ENCODE measurements at places on chromosomes 5 and 9. TPM values are rescaled to one million over a fixed set of nuclear protein-coding genes. Genes with fewer than 3 reads are reported as not detected.

GRCh38 chr5:4700871-4701270, 439.3 kb upstream of the ADAMTS16 start:
- no peak for DNase-seq

DNA sequence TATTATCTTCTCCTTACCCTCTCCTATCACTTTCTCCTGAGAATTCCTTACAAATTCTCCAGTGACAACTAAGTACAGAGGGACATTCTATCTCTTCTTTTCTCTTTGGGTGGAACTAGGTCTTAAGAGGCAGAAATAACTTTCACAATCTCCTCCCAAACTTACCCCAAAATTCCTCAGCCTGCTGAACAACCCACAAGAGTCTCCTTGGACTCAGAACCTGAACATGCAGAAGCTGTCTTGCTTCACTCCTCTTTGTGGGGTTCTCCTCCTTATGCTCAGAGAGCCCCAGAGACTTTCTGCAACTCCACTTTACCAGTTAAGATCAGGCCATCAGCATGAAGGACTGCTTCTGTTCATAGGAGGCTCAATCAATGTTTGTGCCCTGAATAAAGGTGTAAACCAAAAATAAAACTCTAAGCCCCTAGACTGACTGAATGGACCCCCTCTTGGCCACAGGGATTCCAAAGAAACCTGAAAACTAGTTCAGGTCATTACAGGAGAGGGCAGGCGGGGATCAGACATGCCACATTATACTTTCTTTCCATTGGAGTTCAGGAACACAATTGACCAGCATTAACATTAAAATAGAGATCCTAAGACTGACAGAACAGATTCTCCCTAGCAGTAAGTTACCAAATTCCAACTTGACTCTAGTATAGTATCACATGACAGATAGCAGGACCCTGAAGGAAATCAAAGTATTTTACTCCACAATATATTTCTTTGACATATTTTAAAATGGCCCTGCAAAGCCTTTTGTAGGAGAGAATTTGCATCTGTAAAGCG, 179.7 kb upstream of the FBXL17 start:
- DNase-seq = no peak

Gene MYOT
- total RNA-seq = 10.9 TPM

DNA sequence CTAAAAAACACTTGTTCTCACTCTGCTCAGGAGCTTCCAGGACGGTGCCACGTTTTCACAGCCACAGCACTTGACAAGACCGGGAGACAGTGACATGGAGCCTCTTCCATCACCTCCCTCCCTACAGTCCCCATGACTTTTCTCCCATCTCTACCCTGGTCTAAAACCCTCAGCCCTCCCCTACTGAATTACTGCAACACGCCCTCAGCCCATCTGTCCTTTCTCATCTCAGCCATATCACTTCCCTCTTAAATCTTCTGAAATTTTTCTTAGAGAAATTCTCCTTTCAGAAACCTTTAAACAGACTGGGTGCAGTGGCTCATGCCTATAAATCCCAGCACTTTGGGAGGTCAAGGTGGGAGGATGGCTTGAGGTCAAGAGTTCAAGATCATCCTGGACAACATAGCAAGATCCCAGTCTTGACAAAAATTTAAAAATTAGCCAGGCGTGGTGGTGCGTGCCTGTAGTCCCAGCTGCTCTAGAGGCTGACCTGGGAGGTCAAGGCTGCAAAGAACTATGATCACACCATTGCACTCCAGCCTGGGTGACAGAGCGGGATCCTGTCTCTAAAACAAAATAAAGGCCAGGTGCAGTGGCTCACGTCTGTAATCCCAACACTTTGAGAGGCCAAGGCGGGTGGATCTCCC, 125.8 kb downstream of the MYO10 start:
- DNase-seq = no peak

GRCh38 chr5:141512390-141512910, 23.6 kb downstream of the PCDHGC5 start:
- peak; percentile 88 for DNase-seq

Gene ENTREP1
- total RNA-seq = 2.9 TPM

DNA sequence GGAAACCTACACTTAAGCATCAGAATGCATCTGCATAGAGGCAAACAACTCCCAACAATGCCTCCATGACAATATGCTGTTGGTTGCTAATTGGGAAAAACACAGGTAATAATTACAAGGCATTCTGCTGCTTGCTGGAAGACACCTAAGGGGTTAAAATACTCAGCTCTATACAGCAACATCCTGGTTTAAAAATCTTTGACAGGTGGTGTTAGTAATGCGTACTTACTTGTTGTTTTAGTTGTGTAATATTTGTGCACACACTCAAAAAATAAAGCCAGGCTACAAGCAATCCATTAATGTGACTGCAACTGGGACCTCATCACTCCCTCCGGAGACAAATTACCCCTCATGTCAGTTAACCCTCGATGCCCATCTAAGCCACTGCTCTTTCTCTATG, 126.3 kb upstream of the ELL2 start:
- no peak for DNase-seq

GRCh38 chr5:7246287-7246686, 149.7 kb upstream of the ADCY2 start:
- no peak for DNase-seq

DNA sequence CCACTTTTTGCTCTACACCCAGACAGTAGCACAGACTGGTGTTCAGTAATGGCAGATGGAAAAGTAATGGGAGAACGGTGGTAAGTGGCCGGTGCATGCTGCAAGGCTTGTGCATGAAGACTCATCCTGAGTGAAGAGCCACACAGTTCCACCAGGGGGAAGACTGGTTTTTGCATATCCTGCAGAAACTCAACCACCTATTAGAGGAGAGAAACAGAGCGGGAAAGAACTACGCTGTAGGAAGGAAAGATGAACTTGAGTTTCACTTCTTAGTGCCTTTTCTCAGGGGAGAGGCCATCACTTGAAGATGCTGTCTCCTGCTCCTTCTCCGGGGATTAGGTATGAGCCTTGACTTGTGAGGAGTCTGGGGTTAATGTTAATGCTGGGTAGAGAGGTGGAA, 9.4 kb upstream of the PRSS3 start:
- DNase-seq = no peak

Gene CEP78
- 19.8 TPM for total RNA-seq

Gene FRMPD1
- total RNA-seq = 0.67 TPM

Gene FAM153A
- 3.0 TPM for total RNA-seq

DNA sequence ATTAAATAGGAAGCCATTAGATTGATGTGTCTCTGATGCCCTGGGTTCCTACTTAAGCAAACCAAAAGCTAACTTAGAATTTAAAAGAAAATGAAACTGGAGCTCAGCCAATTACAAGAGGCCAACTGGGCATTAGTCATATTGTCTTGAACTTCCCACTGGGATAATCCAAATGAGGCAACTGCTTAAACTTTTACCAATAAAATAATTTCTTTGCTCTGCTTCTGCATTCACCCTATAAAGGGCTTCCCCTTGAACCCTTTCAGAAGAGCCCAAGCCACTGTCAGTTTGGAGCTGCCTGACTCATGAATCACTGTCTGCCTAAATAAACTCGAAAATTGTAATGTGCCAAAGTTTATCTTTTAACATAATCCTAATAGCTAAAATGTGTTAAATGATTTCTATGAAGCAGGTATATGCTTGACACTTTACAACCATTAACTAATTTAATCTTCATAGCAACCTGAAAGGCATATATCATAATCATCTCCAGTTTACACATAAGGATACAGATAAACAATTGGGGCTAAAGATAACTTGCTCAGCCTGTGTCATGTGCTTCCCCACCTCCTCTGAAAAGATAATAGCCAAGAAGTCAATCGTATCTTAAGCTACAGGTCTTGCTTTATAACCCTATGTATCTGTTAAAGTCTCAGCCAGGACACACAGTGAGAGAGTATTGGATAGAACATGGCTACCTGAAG, 11.5 kb downstream of the GPR150 start:
- DNase-seq = no peak

GRCh38 chr5:131754363-131754762, 42.5 kb downstream of the FNIP1 start:
- no peak for DNase-seq

- no peak for DNase-seq
Measured at GRCh38 chr5:113218200-113218599, 216.6 kb downstream of the TSSK1B start.

- DNase-seq = no peak
Measured at GRCh38 chr5:180467028-180467975, 26.9 kb upstream of the CNOT6 start.

Gene ALG2
- total RNA-seq = 19.7 TPM

DNA sequence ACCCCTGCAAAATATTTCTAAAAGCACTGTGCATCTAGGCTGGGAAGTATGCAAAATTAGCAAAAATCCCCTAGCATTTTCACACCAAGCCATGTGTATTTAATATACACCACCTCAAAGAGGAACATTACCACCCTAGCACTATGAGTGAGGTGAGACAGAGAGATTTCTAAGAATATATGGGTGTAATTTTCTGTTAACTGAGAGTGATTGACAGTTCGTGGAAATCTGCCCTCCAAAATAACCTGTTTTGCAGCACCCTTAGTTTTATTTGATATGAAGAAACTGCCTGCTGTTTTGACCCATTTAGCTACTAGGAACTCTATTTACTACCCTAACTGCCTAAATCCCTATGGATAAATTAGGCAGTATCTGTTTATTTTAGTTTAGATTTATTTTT, 64.2 kb upstream of the CDKN2B start:
- no peak for DNase-seq

- DNase-seq = no peak
Measured at GRCh38 chr5:9423571-9423970, 122.3 kb downstream of the SEMA5A start.

- no peak for DNase-seq
Measured at GRCh38 chr5:60340326-60340725, 359.6 kb downstream of the DEPDC1B start.

DNA sequence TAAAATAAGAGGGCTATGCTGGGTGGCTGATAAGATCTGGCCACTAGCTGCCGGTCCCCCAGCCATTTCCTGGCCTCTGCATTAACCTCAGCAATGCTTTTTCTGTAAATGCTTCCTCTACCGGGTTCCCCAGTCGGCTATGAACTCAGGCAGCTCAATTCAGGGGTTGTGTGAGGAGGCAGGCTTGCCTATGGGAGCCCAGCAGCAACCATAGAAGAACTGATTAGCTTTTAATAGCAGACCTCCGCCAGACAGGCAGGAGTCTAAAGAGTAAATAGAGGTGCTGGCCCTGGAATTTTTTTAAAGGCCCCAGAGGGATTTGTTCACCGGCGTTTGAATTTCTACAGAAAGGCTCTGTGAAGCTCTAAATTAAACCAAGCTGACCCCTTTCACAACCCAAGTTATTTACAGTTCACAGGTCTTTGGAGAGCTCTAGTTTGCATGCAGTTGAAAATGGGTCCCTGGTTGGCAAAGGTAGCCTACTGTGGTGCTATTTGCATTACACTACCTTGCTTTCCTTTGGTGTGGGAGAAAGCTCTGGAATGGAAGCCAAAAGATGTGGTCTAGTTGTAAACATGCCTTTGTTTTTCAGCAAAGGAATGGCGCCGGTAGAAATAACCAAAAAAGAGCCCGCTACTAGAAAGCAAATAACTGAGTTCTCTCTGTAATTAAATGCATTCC, 289.7 kb upstream of the SEMA6A start:
- no peak for DNase-seq

- peak; percentile 50 for DNase-seq
Measured at GRCh38 chr9:124214116-124214515, 43.6 kb upstream of the NEK6 start.

Gene PTPN3
- 1.0 TPM for total RNA-seq

Gene IFNA21
- not detected for total RNA-seq

Gene DNAH5
- 0.58 TPM for total RNA-seq

DNA sequence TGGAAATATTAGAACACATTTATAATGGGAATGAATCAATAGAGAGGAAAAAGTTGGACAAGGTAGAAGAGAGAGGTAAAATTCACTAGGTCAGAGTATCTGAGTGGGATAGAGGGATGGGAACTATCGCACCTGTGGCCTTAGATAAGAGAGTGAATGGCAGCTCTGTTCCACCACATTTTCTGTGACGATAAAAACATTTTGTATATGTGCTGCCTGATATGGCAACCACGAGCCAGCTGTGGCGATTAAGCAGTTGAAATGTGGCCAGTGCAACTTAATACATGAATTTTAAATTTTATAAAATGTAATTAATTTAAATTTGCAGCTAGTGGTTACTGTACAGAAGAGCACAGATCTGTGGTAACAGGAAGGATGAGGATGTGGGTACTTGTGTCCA, 46.7 kb downstream of the ZNF354A start:
- DNase-seq = no peak

DNA sequence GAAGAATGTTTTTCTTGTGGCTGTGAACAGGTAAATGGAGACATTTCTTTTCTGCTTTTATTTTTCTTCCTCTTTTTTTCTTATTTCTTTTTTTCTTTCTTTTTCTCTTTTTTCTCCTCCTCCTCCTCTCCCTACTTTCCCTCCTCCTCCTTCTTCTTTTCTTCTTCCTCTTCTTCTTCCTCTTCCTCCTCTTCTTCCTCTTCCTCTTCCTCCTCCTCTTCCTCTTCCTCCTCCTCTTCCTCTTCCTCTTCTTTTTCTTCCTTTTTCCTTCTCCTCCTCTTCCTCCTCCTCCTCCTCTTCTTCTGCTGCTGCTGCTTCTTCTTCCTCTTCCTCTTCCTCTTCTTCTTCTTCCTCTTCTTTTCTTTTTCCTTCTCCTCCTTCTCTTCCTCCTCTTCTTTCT, 65.3 kb upstream of the NTRK2 start:
- DNase-seq = no peak

GRCh38 chr5:180082633-180083420, 11.3 kb upstream of the RNF130 start:
- no peak for DNase-seq

Gene IRX2
- 0.13 TPM for total RNA-seq

Gene NEUROG1
- not detected for total RNA-seq

Gene ZDHHC11
- total RNA-seq = 4.9 TPM

Gene ENTR1
- total RNA-seq = 39.7 TPM

Gene SPATA31D4
- not detected for total RNA-seq

DNA sequence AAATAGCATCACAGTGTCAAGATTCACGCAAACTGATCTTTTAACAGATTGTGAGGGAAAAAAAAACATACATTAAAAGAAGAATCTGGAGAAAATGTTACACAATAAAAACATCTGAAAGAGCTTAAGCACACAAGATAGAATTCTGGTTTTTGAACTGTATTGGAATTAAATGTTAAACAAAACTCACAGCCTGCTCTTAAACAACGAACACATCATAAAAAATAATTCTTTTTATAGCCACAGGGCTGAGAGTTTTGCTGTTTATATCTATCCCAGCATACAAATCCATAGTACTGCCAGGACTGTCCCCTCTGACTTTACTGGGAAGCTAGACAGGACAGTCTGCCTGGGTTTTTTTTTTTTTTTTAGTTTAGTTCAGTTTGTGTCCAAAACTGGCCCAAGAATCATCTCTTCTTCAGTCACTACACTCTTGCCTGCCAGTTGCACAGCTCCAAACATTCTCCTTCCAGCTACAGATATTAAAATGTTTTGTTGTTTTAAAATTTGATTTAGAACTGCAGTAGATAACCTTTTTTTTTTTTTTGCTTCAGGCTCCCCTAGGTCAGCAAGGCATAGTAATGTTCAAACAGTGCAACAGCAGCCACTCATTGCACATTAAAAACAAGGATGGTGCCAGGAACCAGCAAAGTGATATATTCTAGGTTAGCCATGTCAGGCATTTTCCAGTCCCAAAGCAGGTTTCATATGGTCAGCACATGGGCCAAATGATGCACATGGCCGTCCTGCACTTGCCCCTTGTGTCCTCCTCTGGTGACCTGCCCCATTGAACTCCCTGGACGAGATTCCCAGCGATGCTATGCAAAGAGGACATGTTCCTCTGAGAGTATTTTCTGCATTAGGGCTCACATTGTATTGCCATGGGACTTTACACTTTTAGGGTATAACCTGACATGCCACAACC, 173.6 kb downstream of the ARL15 start:
- DNase-seq = no peak

Gene TICAM2
- 5.9 TPM for total RNA-seq

- DNase-seq = no peak
Measured at GRCh38 chr5:126488443-126489065, 65.3 kb downstream of the GRAMD2B start.
